Activated CD4-positive, alpha-beta T cell treated with anti-CD3 and anti-CD28 coated beads, Interleukin-2, amount 50 U/mL, for 24 hours (primary cell): ENCODE measurements at places on chromosomes 1 and 21.

DNA sequence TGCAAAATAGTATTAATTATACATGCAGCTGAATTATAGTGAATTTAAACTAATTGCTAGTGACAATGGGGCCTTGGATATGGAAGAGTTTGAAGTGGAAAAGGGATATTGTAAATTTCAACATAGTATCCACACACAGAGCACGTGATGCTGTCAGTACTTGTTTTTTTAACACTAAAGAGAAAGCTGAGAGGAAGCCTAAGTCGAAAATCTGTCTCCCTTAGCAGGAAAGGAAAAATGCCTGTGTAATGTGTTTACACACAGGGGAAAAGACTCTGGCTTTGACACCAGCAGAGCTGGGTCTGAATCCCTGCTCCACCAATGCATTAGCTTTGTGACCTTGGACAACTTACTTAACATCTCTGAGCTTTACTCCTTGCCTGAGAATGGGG is 42.6 kb downstream of the PCSK9 start:
- no peak for DNase-seq

GRCh38 chr1:193181985-193182384 is 4.4 kb downstream of the B3GALT2 start:
- no peak for DNase-seq

GRCh38 chr1:41282679-41283317 is 40.7 kb upstream of the SCMH1 start:
- no peak for DNase-seq

- no peak for DNase-seq
These were observed 306.5 kb downstream of the AJAP1 start for GRCh38 chr1:4960782-4961475.
